Cortex of kidney (tissue), 1 donor: ENCODE measurements at places on chromosomes 1 and 21.

DNA sequence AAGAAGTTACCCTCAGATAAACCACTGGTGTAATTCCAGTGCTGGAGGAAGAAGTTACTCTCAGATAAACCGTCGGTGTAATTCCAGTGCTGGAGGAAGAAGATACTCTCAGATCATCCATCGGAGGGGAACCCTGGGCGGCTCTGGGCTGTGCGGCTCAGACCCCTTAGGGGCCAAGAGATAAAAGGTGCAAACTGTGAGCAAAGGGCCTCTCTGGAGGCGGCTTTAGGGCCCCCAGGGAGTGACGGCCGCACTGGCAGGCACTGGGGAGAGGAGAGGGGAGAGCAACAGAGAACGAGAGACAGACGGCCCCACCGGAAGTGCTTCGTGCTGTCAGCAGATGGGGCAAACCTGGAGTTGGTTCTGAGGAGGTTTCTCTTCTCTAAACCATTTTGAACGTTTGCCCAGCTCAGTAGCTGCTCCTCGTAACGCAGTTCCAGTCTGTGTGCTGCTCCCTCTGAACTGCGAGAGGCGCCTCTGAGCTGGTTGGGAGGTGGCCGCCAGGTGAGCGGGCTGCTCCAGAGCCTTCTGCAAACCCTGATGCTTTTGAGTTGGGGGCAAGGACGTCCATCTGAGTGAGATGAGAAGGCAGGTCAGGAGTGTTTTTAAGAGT lies 62.6 kb upstream of the COL6A1 start:
- no peak for DNase-seq

DNA sequence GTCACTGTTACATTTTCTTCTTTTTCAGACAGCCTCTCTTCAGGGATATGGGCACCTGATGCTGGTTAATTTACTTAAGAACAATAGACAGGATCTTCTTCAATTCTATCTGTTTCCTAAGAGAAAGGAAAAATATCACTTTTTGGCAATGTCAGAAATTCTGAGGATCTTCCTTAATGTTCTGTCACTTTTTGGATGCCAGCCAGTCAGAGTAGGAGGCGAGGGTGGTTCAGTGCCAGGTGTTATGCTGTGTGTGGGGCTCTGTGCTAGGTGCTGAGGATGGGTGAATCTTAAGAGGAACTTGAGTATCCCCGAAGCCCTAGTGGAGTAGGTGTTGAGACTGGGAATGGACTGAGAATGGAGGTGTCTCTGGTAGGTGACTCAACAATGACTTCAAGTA lies 133.5 kb downstream of the UCK2 start:
- DNase-seq = no peak

DNA sequence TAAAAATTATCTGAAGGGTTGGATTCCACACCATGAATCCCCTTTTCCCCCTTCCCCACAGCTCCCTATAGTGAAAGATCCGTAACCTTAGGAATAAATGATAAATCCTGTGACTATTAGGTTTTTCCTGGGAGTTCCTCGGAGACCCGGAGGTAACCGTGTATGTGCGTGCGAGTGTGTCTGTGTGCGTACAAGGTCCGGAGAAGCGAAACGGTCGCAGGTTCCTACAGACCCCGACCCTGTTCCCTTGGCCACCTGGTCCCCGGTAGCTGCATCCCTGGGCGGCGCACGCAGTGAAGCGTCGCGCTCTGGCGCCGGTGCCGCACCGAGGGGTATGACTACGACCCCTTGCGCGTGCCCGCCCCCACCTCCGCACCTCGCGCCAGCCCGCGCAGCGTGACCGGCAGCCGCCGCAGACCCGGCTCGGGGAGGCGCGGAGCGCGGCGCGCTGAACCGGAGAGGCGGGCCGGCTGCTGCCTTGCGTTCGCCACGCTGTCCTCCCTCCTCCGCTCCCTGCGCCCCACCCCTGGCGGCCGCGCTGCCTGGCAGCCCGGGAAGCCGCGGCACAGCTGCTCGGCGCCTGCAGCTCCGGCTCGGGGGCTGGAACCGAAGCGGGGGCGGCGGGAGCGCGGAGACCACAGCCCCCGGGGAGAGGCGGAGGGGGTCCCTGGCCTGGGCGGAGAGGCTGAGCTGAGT lies at the start of gene AK5:
TSS of gene AK5 (plus strand) at position 529 of the 696 bp plus-strand sequence. CDS start 295 bp downstream, outside the sequence.
- DNase-seq = no peak

DNA sequence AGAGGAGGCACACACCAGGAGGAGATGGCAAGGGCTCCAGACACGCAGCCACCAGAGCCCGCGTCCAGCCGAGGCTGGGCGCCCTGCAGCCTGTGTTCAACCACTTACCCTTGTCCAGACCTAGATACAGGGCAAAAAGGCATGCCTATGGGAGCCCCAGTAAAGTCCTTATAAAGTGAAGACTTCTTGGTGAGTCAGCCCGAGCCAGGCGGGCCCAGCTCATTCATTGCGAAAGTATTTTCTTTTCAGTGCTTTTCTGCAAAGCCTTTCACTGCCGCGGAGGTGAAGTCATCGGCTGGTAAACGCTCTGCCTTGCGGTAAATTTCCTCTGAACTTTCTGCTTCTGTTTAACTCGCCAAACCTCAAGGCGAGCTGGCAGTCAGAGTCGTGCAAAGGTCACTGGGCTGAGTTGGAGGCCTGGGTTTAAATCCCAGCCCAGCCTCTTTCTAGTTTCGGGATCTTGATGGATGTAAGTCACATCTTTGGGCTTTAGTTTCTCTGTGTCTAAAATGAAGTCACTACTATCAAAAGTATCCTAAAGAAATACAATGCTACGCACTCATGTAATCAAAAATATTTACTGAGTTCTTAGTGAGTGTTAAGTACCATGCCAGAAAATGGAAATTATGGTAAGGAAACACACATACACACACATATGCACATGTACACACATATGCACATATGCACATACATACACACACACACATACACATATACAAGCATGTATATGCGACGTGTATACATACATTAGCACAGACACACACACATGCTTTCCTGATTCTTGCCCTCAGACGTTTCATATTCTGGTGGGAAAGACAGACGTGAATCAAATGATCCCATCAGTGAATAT lies 54.7 kb upstream of the IFFO2 start:
- no peak for DNase-seq

DNA sequence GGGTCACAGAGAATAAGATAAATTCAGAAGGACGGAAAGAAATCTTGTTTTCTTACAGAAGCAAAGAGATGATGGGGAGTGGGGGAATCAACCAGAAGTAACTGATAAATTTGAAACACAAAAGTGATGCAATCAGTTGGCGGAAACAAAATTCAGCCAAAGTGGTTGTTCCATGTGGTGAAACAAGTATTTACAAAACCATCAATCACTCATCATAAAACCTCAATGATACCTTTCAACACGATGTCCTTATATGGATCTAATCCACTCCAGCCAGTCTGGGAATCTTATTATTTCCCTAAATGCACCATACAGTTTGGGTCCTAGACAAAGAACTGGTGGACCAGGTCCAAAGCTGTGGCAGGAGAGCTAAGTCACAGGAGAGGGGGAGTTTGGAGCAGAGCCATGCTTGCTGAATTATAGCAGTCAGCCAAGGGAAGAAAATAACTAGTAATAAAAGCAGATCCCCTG lies 303.8 kb upstream of the LRRC7 start:
- DNase-seq = no peak

DNA sequence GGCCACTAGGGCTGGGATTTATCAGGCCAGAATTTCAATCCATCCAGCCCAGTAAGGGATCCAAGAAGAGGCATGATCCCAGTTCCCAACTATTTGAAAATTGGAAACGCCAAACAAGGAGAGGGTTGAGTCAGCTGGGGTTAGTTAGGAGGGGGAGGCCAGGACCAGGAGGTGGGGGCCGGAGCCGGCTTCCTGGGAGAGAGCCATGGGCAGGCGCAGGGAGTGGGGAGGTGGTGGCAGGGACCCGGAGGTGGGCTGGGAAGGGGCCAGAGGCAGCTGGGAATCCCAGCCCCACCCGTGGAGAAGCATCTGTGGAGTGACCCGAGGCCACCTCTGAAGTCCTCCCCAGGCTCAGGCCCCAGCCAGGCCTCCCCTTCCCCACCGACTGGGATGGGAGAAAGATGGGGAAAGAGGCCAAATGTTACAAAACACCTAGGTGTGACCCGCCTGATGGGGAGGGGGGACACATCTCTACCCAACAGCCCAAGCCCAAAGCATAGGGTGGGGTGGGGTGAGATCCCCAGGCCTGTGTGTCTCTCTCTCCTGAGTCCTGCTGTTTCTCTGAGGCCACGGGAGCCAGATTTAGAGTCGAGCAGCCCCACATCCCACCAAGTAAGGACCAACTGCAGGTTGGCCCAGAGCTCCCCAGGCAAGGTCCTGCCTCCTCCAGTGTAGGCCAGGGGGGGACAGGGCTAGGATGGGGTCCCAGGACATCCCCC lies 10.1 kb downstream of the HSPG2 start:
- no peak for DNase-seq

DNA sequence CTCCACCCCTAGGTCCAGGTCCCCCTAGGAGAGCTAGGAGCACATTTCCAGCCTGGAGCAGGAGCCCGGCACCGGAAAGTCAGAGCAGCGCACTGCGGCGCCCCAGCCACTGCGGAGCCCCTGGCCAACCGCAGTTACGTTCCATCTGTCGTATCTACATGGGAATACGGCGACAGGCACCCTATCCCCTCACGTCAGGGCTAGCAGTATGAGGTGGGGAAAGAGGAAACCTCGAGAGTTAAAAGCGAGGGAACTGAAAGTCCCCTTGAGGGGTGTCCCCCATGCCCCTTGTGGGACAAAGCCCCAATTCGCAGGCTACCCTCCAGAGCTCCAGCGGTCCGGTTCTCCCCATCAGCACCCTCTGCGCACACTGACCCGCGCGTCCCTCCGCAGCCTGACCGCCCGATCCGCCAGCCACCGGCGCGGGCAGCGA lies 995 bp downstream of the COLGALT2 start:
- DNase-seq = no peak

DNA sequence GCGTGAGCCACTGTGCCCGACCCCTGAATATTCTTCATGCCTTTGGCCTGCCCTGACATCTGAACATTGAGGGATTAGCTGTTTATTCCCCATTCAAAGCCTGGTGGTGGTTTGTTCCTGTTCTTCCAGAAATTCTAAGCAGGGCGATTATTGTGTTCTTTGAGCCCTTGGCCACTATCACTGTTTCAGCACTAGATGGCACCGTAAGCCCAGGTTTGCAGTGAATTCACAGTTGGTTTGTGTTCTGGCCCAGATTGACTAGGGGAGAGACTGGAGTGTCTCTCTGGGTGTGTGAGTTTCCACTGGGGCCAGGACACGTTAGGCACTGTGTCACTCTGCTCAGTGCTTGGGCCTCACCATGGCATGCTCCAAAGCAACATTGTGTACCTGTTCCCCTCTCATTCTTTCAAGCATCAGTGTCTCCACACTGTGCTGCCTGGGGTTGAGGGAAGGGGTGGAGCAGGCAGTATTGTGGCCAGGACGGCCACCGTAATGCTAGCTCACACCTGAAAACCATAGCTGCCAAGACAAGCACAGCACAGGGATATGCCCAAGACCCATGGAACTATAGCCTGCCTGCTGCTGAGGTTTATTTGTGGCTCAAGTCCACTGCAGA lies 52.7 kb downstream of the PKN2 start:
- no peak for DNase-seq

GRCh38 chr1:228734881-228735801 lies at the start of gene RHOU:
TSS of gene RHOU (plus strand) at chr1:228735479. CDS start at chr1:228735743, 264 bp downstream.
- no peak for DNase-seq

DNA sequence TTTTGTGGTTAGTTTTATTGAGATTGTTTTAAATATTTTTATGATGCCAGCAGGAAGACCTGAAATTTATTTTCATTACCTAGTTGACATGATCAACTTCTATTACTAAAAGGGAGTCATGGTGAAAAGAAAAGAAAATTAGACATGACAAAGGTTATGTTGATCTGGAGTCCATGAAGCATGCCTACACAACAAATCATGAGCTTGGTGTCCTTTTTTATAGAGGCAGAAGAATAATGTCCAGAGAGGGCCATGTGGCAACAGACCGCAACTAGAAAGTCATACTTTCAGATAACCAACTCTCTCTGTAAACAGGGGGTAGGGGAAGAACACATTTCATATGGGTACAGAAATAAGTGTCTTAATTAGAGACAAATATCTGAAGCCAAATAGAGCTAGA lies 175.5 kb upstream of the HOOK1 start:
- no peak for DNase-seq

DNA sequence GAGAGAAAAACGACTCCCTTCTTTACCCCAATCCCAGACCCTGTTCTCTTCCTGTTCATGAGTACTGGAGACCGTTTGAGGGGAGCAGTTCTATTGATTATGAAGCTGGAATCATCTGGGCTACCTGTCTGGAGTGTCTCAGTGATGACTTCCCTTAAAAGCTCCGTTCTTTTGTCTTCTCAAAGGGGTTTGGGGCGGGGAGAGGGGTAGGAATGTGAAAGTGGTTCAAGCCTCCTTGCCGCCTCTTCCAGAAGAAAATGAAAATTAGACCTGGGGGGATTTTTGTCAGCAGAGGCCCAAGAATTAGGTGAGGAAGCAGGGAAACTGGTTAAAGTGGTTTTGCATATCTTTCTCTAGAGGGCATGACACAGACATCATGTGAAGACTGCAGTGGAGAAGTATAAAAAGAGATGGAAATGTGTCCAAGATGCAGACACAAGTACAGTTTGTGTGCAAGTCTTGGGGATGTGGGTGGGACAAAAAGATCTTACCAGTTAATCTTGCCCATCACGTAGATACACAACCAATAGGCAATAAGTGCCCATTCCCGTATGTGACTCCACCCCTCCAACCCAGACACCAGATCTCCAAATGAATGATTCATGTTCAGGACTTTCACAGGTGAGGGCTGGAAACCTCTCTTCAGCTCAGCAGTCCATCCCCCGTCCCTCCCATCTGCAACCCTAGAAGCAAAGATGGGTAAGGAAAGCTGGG lies 470 bp upstream of the MTMR11 start:
- DNase-seq = no peak

- no peak for DNase-seq
Observed at GRCh38 chr1:28329395-28330153, 734 bp downstream of the MED18 start.

DNA sequence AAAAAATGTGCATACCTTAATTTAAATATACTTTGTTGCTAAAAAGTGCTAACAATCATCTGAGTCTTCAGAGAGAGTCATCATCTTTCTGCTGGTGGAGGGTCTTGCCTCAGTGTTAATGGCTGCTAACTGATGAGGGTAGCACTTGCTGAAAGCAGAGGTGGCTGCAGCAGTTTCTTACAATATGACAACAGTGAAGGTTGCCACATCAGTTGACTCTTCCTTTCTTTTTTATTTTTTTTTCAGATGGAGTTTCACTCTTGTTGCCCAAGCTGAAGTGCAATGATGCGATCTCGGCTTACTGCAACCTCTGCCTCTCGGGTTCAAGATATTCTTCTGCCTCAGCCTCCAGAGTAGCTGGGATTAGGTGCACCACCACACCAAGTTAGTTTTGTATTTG lies 2.6 kb upstream of the CFAP45 start:
- no peak for DNase-seq

DNA sequence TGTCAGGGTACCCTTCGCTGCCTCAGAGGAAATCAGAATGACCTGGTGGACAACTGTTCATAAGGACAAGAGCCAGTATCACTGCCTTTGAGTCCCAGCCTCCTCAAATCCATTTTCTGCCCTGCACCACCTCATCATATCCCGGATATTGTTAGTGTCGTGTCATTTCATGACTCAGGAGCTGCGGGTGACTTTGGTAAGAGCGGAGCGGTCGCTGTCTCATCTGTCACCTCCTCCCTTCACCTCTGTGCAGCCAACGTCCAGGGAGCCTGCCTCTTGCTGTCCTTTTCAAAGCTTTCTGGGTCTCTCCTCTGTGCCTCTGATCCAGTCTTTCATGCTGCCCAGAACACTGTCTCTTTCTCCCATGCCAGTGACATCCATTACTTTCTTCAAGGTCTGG lies 7.0 kb upstream of the C1orf198 start:
- no peak for DNase-seq
